Stimulated activated CD4-positive, alpha-beta T cell treated with anti-CD3 and anti-CD28 coated beads, Interleukin-12 subunit alpha, Interleukin-12 subunit beta, amount 100 ng/mL, for 24 hours (primary cell): ENCODE measurements at places on chromosomes 7 and 10.
A peak's percentile ranks its signal among the peaks of the same experiment; 100 is the strongest.

- no peak for DNase-seq
Observed at GRCh38 chr10:118966076-118966849, 63.3 kb upstream of the NANOS1 start.

GRCh38 chr10:122294511-122295450 lies 23.7 kb downstream of the BTBD16 start:
- no peak for DNase-seq

DNA sequence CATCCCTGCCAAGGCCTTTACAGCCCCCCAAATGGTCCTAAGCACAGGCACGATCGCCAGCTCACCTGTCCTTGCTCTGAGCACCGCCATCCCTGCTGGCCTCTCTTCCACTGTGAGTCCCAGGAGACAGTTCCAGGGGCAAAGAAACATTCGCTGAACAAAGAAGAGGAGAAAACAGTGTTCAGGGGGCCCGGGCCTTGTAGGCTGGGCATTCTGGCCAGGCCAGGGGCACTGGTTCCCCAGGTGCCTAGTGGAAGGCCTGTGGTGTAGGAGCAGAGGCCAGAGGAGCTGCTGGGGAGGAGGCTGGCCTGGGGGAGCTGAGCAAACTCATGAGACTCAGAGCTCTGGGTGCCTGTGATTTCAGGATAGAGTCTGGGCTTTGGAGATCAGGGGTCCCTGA lies 22.6 kb downstream of the AQP1 start:
- no peak for DNase-seq

DNA sequence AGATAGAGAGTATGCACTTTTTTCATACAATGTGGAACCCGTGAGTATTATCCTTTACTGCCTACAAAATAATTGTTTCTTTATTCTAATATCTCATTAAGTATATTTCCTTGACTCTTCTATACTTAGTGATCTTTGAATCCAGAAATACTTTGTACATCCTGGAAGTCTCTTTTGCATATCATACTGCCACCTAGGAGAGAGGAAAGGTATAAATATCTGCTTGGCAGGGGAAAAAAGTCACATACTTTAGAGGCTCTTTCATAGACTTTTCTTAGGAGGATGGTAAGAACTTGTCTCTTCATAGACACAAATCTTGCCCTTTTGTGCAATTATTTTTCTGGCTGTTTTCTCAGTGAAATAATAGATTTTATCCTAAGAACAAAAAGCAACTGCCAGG lies 436.0 kb downstream of the PAXIP1 start:
- no peak for DNase-seq

DNA sequence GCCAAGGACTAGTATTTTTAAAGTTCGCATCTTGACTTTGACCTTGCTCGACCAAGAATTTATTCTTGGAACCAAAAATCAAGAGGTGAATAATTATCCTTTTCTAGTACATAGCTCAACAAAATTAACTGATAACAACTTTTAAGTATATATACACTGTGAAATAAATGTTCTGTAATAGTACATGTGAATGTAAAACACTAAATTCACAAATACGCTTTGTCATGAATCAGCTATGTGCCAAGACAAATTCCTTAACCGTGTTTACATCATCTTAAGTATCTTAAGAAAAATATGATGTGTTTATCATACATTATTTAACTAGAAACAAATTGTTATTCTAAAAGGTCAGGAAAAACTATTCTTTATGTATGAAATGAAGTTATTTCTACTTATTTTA lies 83.3 kb downstream of the CUL2 start:
- DNase-seq = no peak

- DNase-seq = no peak
Observed at GRCh38 chr7:100090527-100091410, 2.0 kb downstream of the COPS6 start.

DNA sequence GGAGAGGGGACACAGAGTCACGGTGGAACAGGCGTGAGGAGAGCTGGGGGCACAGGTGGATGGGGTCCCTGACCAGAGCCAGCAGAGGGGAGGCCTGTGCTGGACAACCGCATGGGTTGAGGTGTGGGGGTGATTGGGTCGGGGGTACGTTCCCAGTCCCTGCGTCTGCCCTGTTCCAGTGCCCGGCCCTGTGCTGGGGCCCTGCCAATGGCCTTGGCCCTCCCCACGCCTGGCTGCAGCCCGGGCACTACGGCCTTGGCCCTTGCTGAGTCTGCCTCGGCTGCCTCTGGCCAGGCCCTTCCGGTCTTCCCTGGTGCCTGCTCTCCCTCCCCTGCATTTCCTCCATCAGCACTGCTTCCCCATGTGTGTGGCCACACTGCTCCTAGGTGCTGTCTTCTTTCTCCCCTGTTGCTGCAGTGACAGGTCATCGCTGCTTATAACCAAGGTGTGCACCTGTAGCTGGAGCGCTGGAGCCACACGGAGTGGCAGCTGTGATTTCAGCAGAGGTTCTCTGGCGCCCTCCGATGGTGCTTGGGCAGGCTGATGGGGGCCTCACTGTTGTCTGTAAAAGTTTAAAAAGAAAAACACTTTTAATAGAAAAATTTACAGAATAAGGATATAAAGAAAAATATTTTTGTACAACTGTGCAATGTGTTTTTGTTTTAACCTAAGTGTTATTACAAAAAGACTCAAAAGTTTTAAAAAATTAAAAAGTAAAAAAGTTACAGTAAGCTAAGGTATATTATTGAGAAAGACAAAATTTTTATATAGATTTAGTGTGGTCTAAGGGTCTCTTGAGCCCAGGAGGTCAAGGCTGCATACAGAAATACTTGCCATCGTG lies 45.2 kb upstream of the BHLHA15 start:
- peak; percentile 33 for DNase-seq

GRCh38 chr10:45308707-45309106 lies 6.7 kb downstream of the OR13A1 start:
- DNase-seq = no peak

GRCh38 chr10:121324678-121325213 lies 273.5 kb downstream of the FGFR2 start:
- DNase-seq = no peak

DNA sequence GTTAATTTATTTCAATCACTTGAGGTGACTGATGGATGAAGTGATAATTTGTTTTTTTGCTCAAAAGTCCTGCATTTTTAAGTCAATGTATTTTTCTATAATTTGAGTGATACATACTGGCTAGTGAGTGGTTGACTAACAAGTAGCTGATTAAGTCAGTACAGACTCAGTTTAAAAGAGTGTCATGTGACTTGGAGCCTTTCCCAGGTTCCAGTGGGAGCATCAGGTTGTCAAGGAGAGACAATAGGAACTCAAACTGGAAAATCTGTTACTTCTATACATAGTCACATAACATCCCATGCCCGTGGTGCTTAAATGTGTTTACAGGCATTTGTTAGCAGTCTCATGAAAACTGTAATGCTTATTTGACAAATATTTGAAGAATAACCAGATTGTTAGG lies 154.7 kb downstream of the ANK3 start:
- DNase-seq = no peak

- no peak for DNase-seq
Observed at GRCh38 chr7:106064316-106064715, 47.8 kb downstream of the SYPL1 start.

DNA sequence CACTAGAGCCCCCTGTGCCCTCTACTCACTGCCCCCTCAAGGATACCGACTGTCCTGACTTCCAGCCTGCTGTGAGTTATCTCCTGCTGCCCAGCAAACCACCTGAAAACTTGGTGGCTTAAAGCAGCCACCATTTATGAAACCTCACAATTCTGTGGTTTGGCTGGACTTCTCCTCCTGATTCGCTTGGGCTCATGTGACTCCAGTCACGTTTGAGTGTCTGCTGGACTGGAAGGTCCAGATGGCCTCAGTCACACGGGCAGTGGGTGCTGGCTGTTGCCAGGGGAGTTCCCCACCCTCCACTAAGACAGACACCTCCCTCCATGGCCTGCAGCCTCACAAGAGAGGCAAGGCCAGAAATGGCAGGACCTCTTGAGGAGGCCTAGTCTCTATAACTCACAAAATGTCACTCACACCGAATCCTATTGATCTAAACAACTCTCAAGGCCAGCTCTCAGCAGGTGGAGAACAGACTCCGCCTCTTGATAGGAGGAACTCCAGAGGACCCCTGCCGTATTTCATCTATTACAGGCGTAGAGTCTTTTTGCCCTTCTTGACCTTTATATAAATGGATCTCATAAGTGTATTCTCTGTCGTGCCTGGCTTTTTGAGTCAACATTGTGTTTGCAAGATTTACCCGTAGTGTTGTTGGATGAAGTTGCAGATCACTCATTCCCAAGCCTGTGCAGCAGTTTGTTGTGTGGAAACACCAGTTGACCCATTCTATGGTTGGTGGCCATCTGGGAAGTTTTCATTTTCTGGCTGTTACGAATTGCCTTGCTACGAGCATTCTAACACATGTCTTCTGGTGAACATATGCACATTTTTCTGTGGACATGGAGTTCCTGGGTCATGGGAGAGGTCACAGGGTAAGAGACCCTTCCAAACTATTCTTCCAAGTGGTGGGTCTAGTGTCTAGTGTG lies 48.3 kb downstream of the ZMIZ1 start:
- no peak for DNase-seq

DNA sequence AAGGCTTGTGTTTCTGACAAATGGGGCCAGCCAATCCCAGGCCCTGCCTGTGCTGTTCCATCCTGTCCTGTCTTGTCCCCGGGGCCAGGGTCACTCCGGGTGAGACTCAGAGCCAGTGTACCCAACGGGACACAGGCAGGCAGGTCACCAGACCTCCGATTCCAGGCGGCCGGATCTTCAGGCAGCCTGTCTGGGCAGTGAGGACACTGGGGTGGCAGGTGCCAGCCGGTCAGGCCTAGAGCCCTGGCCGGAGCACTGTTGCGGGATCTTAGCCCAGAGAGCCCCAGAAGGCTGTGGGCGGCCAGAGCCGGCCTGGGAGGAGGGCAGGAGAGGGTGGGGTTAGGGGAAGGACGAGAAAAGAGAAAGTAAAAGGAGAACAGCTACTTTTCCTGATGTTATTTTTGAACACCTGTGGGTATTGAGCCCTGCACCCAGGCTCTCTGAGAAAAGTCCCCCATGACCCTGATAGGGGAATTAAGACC lies 134.3 kb upstream of the TNRC18 start:
- no peak for DNase-seq
